Activated effector memory CD4-positive, alpha-beta T cell treated with anti-CD3 and anti-CD28 coated beads, Interleukin-2, amount 50 U/mL, for 16 hours (primary cell): ENCODE measurements at places on chromosomes 1 and 21.
A peak's percentile ranks its signal among the peaks of the same experiment; 100 is the strongest.

DNA sequence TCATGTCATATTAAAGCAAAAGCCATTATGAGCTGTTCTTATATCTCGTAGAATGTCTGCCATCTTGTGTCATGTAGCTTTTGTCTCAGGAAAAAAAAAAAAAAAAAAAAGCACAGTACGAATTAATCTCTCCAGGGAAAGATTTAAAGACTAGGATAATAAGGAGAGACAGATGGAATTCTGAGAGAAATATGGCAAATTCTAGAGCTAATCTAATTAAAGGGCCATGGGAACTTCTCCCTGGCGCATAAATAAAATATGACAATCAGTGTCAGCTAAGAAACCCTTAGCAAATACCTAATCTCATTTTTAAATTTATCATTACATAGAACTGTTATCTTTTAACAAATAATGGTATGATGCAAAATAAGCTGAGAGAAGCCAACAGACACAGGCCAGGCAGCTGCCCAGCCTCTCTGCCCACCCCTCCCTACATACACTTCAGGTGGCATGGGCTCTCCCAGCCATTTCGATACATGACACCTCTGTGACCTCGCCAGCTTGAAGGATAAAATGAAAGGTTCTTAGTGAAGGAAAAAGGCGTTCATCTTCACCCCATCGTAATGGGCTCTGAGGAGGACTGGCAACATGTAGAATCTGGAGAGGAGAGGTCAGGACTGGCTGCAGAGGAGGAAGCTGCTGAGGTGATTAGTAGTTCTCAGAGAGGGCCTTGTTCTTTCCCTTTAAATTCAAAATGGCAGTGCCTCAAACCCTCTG, 39.8 kb downstream of the DISC1 start:
- DNase-seq = no peak

DNA sequence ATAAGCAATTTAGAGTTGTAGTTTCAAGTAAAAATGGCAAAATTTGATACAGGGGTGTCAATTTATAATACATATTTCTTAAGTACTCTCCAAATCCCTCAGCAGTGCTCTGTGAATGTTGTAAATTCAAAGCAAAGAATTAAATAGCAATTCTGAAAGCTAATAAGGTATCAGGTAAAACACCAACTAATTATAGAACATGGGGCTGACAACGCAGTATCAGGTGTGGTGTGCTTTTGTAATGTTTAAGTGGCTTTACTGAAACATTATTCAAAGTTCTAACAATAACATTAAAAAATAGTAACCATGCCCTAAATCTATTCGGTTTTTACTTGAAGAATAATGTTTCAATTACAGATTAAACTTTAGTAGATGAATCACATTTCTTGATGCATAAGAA, 1271.2 kb upstream of the ADGRL2 start:
- DNase-seq = no peak

DNA sequence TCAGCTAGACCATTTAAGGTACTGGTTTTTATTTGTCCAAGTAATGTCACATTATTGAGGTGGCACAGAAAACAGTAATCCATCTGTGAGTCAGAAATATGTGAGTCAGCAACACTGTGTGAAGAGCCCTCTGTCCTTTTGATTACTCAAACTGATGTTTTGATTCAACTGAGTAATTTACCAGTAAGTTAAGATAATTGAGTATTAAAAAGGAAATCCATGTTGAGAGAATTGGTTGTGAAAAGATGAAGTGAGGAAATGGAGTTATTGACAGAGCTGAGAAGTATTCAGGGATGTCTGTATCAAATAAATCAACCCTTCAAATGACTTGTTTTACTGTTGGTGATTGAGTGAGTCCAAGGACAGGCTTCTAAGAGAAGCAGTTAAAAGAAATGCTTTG, 302.7 kb upstream of the SGIP1 start:
- no peak for DNase-seq

DNA sequence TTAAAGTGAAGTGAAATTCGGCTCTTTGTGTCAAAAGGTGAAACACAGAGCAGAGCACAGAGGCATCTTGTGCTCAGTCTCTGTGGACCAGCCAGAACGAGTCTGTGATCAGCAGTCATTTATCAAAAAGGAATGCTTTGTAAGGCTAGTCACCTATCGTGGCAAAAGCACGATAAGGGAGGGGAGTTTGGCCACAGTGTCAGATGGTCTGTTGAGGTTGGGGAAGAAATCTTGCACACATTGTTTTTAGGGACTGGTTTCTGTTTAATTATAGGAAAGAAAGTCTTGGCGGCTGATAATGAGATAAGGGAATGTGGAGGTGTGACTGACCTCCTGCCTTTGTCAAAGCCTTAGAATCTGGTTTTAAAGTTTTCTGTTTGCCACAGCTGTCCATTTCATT, 58.2 kb upstream of the KIAA1614 start:
- no peak for DNase-seq

- no peak for DNase-seq
These were observed 27.3 kb upstream of the THEM4 start for GRCh38 chr1:151936653-151937052.

DNA sequence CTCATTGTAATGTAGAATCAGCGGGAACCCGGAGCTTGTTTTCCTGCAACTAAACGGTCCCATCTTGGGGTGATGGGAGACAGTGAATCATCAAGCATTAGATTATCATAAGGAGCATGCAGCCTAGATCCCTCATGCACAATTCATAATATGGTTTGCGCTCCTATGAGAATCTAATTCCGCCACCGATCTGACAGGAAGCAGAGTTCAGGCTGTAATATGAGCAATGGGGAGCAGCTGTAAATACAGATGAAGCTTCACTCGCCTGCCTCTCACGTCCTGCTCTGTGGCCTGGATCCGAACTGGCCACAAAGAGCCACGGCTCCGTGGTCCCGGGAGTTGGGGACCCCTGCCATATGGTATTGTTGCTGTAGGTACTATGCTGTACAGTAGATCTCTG, 1.6 kb downstream of the IFI44 start:
- DNase-seq = peak; percentile 69

GRCh38 chr1:111221633-111222291, 5.8 kb upstream of the CHI3L2 start:
- peak; percentile 77 for DNase-seq

GRCh38 chr21:27756191-27756590, 789.3 kb upstream of the ADAMTS5 start:
- no peak for DNase-seq

GRCh38 chr1:187588917-187589316, 760.2 kb downstream of the PLA2G4A start:
- no peak for DNase-seq

- no peak for DNase-seq
These were observed 8.3 kb upstream of the GUK1 start for GRCh38 chr1:228131766-228132165.

- DNase-seq = no peak
These were observed 124.3 kb upstream of the BCL9 start for GRCh38 chr1:147417024-147417423.

DNA sequence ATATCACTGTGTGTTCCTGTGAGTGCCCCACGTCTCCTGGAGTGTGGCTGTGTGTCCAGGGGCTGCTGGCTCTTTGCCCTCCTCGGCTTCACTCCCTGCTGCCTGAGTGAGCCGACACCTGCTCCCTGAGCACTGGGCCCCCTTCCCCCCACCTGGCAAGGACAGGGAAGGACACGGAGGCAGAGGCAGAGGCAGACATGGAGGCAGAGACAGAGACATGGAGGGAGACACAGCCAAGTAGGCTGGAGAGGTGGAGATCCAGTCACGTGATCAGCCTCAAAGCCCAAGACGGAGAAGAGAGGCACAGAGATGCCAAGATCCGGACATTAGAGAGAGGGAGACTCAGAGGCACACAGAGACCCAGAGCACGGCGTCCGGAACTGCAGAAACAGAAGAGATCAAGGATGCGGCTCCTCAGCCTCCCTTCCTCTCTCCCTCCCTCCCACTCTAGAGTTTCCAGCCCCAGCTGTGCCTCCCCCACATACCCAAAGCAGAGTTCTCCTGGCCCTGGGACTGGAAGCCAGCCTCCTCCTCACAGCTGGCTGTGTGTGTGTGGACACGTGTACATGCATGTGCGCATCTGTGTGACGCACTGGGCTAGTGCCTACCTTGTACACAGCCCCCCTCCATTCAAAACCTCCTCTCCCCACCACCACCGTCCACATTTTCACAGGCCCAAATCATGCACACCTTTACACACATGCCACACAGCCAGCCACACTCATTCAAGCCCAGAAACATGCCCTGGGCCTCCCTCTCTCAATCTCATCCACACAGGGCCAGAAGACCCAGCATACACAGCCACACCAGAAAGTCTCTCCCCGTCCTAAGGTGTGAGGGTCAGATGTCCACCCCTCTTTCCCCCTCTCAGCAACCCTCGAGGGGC, 39.1 kb upstream of the WASF2 start:
- no peak for DNase-seq

- no peak for DNase-seq
These were observed 11.2 kb upstream of the ACBD6 start for GRCh38 chr1:180513531-180513930.

DNA sequence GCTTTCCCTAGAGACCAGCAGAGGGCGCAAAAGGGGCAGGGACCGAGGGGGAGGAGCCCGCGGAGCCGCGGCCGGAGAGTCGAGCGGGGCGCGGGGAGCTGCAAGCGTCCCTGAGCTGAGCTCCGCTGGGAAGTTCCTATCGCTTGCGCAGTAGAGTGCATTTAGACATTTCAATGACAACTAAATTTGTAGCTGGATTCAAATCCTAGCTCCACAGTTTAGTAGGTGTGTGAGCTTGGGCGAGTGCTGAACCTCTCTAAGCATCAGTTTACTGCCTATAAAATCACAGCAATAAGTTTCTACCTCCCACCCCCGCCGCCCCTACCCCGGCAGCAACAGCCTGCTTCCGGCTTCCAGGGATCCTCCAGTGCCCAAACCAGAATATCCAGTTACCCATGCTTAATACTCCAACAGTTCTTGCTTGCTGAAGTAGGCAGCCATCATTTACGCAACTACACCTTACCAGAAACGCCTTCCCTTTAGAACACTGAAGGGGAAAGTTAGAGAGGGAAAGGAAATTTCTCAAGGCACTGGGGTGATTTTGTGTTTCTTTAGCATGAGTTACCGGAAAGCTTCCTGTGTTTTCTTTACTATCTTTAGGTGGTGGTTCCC, 9.1 kb downstream of the TLR5 start:
- peak; percentile 92 for DNase-seq

- DNase-seq = no peak
These were observed 58.5 kb downstream of the LYST start for GRCh38 chr1:235808223-235808622.
